ENCODE measurements at places on chromosomes 16 and 17. TPM values are rescaled to one million over a fixed set of nuclear protein-coding genes. Genes with fewer than 3 reads are reported as not detected.

HOXB1 gene
- total RNA-seq = not detected

GRAP gene
- 0.18 TPM for total RNA-seq

LRRC37A gene
- total RNA-seq = 0.46 TPM

KCNAB3 gene
- total RNA-seq = 0.18 TPM

DGKE gene
- total RNA-seq = 4.8 TPM

PYDC1 gene
- total RNA-seq = not detected

ABCC1 gene
- 39.0 TPM for total RNA-seq

NAGS gene
- total RNA-seq = 0.71 TPM

LGALS9C gene
- total RNA-seq = not detected

NECAB2 gene
- 0.14 TPM for total RNA-seq
